ENCODE measurements at places on chromosomes 7 and 10. TPM values are rescaled to one million over a fixed set of nuclear protein-coding genes. Genes with fewer than 3 reads are reported as not detected.

DNA sequence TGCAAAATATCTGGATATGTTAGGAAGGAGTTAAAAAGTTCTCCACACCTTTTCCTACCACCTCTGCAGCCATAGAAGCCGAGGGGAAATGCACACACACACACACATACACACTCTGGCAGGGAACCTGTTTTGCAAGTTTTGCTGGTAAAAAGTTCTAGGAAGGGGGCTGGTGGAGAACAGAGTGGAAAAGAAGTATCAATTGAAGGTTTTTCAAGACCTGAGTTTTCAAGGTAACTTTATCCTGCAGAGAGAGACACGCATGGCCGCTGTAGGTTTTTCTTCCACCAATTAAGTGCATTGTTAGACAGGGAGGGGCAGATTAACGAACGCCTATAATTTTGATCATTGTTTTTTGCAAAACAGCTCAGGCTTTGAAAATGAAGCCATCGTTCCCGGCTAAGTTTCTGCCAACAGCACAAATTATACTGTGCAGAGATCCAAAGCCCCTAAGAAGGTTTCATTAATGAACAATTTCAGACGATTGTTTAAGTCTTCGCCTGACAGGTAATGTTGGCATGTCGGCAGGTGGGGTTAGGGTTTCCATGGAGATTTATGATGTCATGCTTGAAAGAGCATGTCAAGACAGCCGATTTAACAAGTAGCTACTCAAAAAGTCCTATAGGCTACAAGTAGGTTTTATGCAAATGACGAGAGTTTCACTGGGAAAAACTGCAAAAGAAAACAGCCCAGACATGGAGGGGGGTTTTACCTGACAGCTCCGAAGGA is 29.7 kb downstream of the KIAA1217 start:
- no peak for DNase-seq

GRCh38 chr10:34205452-34205851 is 609.6 kb downstream of the PARD3 start:
- no peak for DNase-seq

- DNase-seq = no peak
Measured at GRCh38 chr7:131637859-131638258, 81.4 kb upstream of the PODXL start.

GRCh38 chr10:84077768-84078167 is 61.5 kb upstream of the GHITM start:
- DNase-seq = no peak

GRCh38 chr10:76403912-76404311 is 972.5 kb downstream of the LRMDA start:
- DNase-seq = no peak

The CCDC172 gene
- not detected for polyA plus RNA-seq

DNA sequence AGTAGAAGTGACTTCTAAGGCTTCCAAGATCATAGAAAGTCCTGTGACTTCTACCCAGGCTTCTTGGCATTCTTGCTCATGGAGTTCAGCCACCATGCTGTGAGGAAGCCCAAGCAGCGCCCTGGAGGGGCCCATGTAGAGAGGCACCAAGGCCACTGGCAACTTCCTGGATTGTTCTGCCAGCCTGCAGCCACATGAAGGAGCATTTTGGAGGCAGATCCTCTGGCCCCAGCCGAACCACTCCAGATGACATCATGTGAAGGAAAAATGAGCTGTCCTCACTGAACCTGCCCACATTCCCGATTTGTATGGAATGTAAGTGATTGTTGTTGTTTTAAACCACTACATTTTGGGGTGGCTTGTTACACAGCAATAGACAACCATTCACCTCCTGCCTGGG is 51.5 kb upstream of the MNX1 start:
- DNase-seq = no peak

DNA sequence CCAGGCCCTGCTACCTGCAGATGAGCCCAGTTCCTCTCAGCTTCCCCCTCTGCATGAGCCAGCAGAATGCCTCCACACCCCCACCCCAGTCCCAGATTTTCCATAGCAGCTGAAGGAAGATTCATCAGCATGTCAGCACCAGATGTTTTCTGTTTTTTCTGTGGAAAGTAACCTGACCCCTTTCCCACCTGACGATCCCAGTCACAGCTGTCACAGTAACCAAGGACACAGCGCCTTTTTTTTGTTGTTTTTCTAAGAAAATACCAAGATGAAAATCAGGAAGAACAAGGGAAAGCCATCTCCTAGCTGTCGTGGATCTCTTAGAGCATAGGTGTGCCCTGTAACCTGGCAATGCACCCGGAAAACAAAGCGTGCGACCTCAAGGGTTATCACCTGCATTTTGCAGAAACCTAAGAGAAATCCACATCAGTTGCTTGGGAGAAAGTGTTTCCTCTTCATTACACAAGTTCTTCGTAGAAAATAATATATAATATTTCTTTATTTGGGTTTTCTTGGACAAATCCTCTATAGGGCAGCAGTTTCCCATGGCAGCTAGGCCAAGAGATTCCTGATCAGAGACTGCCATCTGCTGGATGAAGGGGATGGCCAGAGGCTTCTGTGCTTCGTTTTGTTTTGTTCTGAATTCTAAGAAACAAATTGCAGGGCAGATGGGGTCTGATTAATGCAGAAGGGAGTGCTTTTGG is 401.9 kb downstream of the TNS3 start:
- DNase-seq = peak; percentile 54

The BUB3 gene
- polyA plus RNA-seq = 30.3 TPM

DNA sequence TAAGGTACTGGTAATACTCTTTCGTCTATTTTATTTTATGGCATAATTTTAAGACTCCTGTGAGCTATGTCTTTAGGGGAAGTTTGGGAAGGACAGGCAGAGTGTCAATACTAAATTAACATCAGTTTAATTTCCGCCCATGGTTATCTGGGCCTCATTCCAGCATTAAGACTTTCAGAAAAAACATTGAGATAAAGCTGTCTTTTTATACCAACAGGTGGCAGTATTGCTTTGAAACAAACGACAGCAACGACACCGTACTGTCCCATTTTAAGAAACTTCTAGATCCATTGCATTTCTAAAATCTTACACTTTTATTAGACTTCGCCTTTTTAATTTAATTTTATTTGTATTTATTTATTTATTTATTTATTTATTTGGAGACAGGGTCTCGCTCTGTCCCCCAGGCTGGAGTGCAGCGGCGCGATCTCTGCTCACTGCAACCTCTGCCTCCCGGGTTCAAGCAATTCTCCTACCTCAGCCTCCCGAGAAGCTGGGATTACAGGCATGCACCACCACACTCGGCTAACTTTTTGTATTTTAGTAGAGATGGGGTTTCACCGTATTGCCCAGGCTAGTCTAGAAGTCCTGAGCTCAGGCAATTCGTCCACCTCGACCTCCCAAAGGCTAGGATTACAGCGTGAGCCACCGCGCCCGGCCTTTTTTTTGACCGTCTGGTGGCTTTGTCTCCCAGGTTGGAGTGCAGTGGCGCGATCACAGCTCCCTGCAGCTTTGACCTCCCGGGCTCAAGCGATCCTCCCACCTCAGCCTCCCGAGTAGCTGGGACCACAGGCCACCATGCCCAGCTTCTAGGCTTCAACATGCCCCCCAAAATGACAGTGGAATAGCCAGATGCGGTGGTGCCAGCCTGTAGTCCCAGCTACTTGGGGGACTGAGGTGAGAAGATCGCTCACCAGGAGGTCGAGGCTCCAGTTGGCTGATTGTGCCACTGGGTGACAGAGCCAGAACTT is 78.7 kb upstream of the C1GALT1 start:
- no peak for DNase-seq

The OGDHL gene
- polyA plus RNA-seq = 41.2 TPM

GRCh38 chr10:101850749-101851148 is 7.1 kb upstream of the KCNIP2 start:
- no peak for DNase-seq

DNA sequence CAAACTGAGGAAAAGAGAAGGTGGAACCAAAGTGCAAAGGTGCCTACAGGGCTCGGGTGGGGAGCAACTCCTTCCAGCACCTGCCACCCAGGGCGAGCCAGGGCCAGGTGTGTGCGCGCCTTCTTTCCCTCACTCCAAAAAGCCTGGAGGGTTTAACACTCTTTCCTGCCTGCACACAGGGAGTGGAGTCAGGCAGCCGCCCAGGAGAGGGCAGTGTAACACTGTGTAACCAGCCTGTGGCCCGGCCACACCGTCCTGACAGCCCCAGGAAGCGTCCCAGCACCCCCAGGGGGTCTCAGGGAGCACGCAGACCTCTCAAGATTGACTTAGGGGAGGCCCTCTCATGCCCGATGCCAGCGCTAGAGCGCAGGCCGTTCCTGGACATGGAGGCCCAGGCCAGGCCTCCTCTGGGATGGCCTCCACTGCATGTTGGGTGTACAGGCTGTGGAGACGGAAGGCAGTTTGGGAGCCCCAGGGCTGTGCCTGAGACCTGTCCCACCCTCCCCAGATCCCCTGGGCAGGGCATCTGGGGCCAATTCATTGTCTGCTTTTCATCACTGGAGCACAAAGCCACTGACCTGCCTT is 13.4 kb downstream of the BRI3 start:
- DNase-seq = peak; percentile 67

The SPRN gene
- polyA plus RNA-seq = 36.4 TPM

DNA sequence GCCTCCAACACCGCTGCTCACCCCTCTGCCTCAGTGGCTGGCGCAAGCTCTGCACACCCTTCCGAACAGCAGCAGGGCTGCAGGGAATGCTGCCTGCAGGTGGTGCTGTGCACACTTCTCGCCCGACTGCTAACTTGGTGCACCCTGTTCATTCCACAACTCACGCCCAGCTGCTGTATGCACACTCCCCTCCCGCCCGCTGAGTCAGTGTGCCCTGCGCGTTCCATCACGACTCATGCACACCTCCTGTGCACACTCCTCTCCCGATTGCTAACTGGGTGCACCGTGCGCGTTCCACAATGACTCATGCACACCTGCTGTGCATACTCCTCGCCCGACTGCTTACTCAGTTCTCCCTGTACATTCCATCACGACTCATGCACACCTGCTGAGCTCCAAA is 21.5 kb downstream of the ADARB2 start:
- DNase-seq = no peak

DNA sequence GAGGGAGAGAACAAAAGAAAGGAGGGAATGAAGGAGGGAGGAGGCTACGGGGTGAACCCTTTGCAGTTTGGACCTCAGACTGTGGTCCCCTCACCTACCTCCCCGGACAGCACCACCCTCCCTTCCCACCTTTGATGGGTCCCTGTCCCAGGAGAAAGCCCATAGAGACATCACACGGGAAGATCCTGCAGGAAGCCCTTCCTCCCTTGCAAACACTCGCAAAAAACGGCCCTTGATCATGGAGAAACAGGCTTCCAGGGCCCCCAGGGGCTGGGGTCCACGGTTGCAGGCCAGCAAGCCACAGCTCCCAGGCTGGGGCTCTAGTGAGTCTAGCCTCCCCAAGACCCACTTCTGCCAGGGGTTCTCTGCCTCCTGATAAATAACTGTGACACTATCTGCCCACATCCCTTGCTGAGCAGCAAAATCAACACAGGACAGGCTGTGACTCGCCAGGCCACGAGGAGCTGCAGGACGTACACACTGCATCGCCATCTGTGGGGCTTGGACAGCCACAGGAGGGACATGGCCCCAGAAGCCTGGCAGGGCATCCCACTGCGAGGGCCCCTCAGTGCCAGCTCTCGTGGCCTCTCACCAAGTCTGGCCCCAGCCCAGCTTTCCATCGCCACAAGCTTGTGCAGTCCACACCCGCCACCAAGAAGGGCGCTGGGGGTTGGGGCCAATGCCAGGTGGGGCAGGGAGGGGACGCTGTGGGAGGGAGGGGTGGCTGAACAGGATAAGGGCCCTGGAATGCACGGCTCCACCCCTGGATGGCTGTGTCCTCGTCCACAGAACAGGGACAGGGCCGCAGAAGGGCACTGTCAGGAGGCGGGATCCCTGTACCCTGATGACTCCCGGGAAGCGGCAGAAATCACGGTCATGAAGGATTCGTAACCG is 34.2 kb downstream of the PDGFA start:
- DNase-seq = no peak

- DNase-seq = no peak
Measured at GRCh38 chr10:132388891-132389432, 8.0 kb upstream of the PWWP2B start.

The ZNF365 gene
- polyA plus RNA-seq = not detected

The TFEC gene
- 1.7 TPM for polyA plus RNA-seq

DNA sequence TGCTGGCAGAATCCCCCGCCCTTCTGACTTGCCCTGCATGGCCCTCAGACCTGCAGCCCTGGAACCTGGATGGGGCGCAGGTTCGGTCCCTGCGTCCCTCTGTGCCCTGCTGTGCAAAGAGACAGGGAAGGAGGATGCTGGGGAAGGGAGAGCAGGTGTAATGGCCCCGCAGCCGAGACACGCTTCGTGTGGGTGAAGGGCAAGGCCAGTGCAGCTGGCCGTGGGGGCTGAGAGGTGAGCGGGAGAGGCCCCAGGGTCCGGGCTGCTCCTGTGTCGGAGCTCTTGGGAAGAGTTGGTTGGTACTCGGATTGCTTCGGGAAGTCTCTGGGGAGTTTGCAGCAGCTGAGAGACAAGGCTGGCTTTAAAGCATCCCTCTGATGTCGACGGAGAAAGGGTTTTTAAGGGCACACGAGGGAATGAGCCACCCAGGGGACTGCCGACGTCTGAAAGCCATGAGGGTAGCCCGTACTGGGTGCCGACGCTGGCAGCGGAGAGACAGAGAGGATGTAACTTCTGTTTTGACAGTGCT is 6.5 kb downstream of the ELFN1 start:
- peak; percentile 20 for DNase-seq

- no peak for DNase-seq
Measured at GRCh38 chr7:34357068-34357467, 300.9 kb upstream of the NPSR1 start.

The GPR26 gene
- polyA plus RNA-seq = not detected

The KEL gene
- 0.18 TPM for polyA plus RNA-seq

DNA sequence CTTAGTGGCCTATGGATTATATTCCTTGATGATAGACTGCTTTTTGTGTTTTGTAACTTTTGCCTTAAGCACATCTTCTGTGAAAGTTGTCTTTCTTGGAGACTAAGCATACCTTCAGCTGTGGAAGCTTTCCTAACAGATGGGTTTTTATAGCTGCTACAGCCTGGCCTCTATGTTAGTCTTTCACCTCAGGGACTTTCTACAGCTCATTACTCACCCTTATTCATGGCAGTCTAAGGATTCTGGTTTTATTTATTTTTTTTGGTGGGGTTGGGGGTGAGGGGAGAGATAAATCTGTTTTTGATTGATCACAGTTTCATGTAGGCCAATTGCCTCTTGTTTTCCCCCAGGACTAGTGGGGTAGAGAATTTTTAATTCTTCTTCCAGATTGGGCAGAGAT is 219.9 kb downstream of the DKK1 start:
- no peak for DNase-seq

GRCh38 chr7:53191191-53191695 is 155.8 kb downstream of the POM121L12 start:
- no peak for DNase-seq

The ACSM6 gene
- not detected for polyA plus RNA-seq

Measured in liver (tissue), 10 donors.